ENCODE measurements at places on chromosomes 7 and 10.

GRCh38 chr10:12208460-12208859, 12.5 kb downstream of the CDC123 start:
- no peak for DNase-seq

DNA sequence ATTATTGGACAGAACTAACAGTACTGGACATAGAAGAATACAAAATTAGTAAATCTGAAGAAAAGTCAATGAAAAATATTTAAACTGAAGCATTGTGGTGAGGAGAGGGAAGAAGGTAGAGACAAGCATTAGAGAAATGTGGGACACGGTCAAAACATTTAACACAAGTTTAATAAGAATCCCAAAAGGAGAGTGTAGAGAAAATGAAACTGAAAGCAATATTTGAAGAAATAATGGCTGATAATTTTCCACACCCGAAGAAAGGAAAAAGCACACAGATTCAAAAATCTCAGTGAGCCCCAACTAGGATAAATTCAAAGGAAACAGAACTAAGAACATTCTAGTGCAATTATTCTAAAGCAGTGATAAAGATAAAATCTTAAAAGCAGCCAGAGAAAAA, 126.4 kb upstream of the LRRTM3 start:
- no peak for DNase-seq

DNA sequence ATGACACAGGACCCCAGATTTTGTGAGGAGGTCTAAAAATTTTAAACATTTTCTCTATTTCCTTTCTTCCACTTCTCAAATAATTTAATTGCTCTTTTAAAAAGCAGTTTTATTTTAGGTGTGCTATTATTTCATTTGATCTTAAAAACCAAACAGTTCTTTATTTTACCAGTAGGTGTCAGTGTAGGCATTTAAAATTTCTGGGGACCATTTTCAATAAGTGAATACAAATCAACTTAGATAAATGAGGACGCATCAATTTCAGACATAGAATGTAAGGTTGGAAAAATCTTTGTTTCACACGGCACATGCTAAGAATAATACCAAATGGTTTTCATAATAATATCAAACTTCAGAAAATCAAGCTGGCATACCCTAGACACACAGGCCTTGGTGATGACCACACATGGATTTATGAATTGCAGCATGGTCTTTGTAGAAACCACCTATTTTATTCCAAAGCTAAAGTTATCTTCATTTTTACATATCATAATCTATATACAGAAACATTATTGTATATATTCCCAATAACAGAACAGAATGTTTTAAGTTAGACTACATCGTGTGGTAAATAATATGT, 127.6 kb upstream of the SLC26A5 start:
- DNase-seq = no peak

DNA sequence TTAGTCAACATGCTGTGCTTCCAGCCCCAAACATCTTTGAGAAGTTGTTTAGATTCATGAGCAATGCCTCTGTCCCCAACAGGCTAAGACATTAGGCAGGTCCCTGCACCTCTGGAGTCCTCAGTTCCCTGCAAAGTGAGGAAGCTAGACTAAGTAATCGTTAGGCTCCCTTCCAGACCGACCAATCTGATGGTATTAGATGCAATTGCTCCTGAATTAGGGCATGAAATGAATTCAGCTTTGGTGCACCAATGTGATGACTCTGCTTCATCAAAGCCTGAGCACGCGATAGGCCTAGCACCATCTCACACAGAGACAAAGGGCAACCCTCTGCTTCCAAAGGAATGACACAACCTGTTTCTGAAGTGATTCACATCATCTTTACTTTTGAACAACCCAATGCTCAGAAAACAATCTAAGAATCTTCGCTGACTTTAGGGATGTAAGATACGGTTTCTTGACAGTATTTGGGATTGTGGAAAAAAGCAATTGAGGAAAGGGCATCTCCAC, 723 bp upstream of the TES start:
- DNase-seq = no peak

DNA sequence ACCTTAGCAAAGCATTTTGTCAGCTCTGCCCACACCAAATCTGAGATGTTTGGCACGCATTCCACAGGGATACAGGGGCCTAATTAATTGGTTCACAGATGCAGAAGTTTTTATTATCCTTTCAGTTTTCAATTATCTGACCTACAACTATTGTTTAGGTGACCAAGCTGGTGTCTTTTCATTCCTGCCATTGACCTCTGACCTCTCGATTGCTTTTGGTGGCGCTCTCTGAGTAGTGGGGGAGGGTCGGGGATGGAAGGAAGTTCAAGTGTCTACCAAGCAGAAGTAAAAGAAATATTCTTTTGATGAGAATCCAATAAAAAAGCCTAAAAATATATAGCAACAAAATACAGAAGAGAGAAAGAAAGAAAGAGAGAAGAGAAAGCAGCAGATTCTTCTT, 28.8 kb upstream of the KDM7A start:
- no peak for DNase-seq

DNA sequence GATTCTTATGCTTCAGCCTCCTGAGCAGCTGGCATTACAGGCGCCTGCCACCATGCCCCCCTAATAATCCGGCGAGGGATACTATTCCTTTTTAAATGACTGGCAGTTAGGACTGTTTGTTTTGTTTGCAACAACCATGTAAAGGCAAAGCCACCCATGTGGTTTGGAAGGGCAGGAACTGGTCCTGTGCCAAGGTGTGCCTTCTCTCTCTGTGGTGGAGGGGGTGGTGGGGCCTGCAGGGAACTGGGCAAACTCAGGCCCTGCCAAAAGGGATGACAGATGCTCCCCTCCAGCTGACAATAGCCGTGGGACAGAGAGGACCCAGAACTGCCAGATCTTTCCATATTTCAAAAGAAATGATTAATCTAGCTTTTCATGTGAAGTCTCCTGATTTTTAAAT, 23.5 kb upstream of the WAPL start:
- DNase-seq = no peak

- no peak for DNase-seq
These were observed 4.6 kb downstream of the KIF20B start for GRCh38 chr10:89706011-89706410.

GRCh38 chr10:90893190-90893589, 21.4 kb downstream of the RPP30 start:
- DNase-seq = no peak

DNA sequence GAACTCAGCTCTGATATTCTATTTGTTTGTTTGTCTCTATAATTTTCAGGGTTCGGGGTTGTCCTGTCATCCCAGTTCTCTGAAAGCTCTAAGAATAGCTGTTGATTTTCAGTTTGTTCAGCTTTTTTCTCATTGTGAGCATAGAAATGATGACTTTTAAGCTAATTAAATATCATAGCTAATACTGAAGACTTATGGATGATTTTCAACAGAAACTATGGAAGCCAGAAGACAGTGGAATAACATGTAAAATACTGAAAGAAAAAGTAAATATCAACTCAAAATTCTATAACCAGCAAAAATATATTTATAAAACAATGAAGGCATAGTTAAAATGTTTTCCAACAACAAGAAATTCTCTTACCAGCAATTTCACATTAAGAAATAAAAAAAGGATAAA, 96.4 kb upstream of the ETV1 start:
- no peak for DNase-seq

DNA sequence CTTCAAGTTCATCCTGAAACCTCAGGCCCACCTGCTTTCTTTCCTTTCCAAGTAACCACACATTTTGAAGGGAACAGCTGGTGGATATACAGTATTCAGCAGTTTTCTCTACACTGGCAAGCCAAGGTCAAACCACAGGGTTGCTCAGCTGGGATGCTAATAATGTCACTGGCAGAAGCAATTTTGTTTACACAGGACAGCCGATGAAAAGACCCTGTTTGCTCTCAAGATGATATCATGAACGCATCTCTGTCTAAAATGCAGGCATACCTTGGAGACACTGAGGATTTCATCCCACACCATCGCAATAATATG, 186.2 kb downstream of the USP6NL start:
- no peak for DNase-seq

- no peak for DNase-seq
These were observed 3.2 kb upstream of the NFKB2 start for GRCh38 chr10:102392306-102392705.

- DNase-seq = no peak
These were observed 300.8 kb downstream of the GRID1 start for GRCh38 chr10:86065711-86066251.

DNA sequence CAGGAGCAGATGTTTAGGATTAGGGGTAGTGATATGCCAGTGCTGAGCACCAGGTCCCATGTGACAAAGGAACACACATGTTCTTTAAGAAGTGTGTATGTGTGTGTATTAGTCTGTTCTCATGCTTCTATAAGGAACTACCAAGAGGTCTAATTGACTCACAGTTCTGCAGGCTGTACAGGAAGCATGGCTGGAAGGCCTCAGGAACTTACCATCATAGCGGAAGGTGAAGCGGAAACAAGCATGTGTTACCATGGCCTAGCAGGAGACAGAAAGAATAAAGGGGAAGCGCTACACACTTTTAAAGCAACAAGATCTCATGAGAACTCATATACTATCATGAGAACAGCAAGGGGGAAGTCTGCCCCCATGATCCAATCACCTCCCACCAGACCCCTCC, 22.8 kb upstream of the PDZD8 start:
- DNase-seq = no peak

- DNase-seq = no peak
These were observed 47.8 kb downstream of the BRI3 start for GRCh38 chr7:98329100-98329790.

Data from activated naive CD8-positive, alpha-beta T cell treated with anti-CD3 and anti-CD28 coated beads, Interleukin-2, amount 50 U/mL, for 24 hours (primary cell).